ENCODE measurements at places on chromosomes 12 and 14.

- DNase-seq, result no peak
Measured at GRCh38 chr12:106815741-106816140, 41.3 kb downstream of the RIC8B start.

DNA sequence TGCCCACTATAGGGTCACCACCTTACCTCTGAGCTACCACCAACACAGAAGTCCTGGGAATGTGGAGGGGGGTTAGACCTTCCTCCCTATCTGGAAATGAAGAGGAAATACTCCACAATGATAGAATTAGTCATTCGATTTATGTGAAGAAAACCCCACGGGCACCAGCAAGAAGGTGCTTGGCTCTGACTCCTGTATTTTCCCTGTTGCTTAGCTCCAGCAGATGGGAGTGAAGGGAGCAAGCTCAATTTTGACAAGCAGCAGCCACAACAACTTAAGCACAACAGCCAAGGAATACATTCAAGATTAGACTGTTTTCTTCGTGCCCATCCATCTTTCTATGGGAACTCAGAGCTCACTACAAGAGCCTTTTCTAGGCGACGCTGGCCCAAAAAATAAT, 191.7 kb downstream of the SPTSSA start:
- no peak for DNase-seq

DNA sequence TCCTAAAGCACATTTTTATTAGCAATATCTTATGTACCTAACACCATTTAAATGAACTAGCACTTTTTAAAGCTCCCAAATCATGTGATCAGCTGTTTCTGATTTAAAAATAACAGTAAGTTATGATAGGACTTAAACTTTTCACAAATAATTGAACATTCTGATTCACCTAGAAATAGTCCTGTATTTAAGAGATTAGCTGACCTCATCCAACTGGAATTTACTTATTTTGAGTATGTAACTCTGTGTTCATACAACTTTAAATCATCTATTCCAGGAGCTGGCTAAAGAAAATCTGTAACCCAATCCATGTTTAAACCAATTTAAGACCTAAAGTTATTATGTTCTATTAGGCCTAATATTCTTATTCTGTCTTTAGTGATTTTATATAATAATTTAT, 184.3 kb downstream of the CCDC91 start:
- DNase-seq, result peak; percentile 33

- DNase-seq, result no peak
Measured at GRCh38 chr12:132428936-132429601, 60.9 kb upstream of the FBRSL1 start.

- peak; percentile 88 for DNase-seq
Measured at GRCh38 chr14:96255501-96256366, at the start of gene BDKRB1. BDKRB1 (plus strand) TSS chr14:96256210; CDS start chr14:96263683, 7,473 bp downstream.
